ENCODE measurements at places on chromosomes 4 and X.

- no peak for DNase-seq
These were observed 570.4 kb upstream of the GALNTL6 start for GRCh38 chr4:171242831-171243230.

DNA sequence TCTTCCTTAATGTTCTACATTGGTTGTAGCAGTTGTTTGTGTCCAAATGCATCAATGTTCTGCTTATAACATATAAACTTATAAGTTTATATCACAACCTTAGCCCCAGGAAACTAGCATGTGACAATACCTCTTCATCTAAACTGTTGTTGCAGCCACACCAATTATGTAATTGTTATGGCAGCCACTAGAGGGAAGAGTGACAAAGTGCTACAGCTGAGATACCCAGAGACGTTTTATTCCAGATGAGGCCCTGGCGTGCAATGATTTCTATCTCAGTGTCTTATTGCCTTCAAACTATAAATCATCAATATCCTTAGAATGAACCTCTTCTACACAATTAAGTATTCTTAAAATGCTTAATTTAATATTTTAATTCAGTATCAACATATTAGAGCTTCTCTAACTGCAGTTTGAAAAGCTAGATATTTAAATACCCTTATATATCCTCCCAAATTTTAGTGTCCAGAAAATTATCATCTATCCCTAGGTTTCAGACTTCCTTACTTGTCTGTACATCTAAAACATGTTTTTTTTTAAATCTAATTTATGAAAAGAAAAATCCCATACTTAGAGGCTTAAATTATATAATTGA, 171.6 kb downstream of the PCDH10 start:
- DNase-seq: no peak

GRCh38 chr4:152374153-152374552, 161.7 kb downstream of the FBXW7 start:
- DNase-seq: no peak

- no peak for DNase-seq
These were observed 31.8 kb upstream of the ERVMER34-1 start for GRCh38 chr4:52783069-52783468.

- DNase-seq: no peak
These were observed 131.4 kb downstream of the TRAM1L1 start for GRCh38 chr4:116953947-116954346.

GRCh38 chr4:57777876-57778275, 667.7 kb upstream of the IGFBP7 start:
- DNase-seq: no peak

DNA sequence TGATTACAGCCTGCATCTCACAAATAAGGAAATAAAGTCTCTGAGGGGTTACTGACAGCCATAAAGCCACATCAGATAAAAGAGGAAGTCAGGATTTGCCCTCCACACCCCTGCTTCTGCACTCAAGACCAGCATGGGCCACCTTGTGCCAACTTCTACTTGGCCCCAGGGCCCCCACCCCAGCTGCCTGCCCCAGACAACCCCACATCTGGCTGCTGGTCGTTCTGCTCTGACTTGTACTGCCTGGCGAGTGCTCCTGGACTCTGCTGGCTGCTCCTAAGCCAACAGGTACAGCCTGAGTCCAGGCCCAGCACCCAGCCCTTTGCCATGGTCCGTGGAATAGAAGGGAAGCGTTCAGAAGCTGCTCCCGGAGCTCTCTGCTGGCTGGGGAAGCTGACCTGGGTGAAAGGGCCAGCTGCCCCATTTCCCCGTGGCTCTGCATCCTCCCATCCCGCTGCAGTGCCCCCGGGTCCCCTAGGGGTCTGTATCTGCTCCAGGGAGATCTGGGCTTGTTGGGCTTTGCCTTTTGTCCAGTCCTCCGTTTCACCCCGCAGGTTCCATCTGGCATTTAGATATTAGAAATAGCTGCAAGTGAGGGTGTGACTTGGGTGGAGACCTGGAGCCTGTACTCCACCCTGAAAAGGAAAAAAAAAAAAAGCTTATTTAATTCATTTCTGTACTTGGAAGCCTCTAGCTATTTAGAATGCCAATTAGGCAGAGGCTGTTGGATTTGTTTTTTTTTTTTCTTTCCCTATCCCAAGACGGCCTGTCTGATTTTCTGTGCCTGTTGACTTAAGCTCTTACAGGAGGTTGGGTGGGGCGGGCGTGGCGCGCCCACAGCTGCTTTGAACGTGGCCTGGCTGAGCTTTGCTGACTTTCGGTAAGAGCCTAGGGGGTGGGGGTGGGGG, 194.7 kb downstream of the PTTG2 start:
- DNase-seq: no peak

DNA sequence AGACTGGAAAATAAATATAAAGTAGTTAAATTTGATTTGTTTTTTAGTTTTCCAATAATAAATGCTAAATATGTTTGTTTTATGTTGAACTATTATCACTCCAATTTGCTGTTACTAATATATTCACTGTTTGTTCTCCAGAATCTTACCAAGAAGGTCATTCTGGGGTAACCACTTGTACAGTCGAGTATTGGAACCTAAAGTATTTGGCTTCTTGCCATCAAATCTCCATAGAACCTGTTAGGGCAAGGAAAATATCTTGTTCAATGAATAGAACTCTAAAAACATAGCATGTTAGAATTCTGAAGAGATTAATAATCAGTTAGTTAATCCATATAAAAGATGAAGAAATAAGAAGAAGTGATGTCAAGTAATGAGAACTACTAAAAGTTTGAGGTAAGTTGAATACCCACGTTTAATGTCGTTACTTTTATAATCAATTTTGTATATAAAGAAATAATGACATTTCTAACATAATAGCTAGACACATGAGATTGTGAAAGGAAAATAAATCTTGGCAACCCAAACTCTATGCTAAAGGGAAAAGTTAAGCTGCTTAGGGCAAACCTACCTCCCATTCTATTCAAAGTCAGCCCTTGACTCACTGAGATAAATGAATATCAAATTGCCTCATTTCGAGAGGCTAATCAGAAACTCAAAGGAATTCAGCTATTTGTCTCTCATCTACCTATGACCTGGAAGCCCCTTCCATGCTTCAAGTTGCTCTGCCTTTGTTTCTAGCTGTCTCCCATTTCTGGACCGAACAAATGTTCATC, 15.3 kb downstream of the UGT2B15 start:
- no peak for DNase-seq

DNA sequence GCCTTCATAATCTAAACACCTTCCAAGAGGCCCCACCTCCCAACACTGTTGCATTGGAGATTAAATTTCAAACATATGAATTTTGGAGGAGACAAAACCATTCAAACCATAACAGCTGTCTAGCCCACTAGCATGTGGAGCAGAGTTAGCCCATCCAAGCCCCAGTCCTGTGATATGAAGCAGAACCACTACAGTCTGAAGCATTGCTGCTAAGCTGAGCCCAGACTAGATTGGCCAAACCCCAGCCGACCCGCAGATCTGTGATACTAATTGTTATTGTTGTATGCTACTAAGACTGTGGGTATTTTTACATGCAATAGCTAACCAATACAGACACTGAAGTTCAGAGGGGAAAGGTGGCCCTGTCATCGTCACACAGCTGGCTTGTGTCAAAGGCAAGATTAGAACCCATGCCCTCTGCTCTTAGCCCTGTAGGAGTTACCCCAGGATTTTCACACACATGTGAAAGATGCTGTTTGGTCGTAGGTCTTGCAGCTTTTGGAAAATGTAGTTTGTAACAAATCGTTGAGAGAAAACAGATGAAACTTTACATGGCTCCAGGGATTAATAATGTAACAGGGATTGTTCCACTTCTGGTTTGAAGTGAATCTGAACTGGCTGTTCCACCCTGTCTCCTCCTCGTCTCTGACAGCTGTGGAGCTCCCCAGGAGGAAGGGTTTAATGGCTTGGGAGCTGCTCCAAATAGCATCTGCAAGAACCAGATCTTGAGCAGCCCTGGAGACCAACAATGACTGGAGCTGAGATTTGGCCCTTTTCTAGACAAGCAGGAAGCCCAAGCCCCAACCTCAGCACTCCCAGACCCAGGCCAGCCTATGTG, 517.5 kb downstream of the MID1IP1 start:
- DNase-seq: no peak
